ENCODE measurements at places on chromosomes 1 and 21. TPM values are rescaled to one million over a fixed set of nuclear protein-coding genes. Genes with fewer than 3 reads are reported as not detected.

- no peak overlapping the region for H3K27ac ChIP-seq
- H3K27me3 ChIP-seq, result no peaks in the 10 kb centered on the region
- no peak overlapping the region for H3K4me3 ChIP-seq
- peaks cover 9% of the 10 kb centered on the region for H3K4me1 ChIP-seq
Observed at GRCh38 chr1:225388372-225388771, 39.5 kb downstream of the LBR start.

KRTAP19-7 gene
- not detected for total RNA-seq

GRCh38 chr1:27527890-27528817 lies 38.2 kb upstream of the WASF2 start:
- H3K27ac ChIP-seq, result peak overlapping the region; percentile 59
- peak overlapping the region; percentile 59 for H3K4me3 ChIP-seq
- no peaks in the 10 kb centered on the region for H3K27me3 ChIP-seq
- DNase-seq, result peak; percentile 74

- H3K27me3 ChIP-seq, result no peaks in the 10 kb centered on the region
- no peak for DNase-seq
- H3K4me1 ChIP-seq, result peaks cover 26% of the 10 kb centered on the region
- H3K4me3 ChIP-seq, result no peak overlapping the region
- H3K27ac ChIP-seq, result no peak overlapping the region
Observed at GRCh38 chr1:205271745-205272144, 44.0 kb downstream of the TMCC2 start.

GRCh38 chr1:33234588-33234990 lies 21.7 kb upstream of the ZNF362 start:
- H3K4me3 ChIP-seq, result no peak overlapping the region
- H3K36me3 ChIP-seq, result no peaks in the 10 kb centered on the region
- peaks cover 6% of the 10 kb centered on the region for H3K27me3 ChIP-seq
- no peak overlapping the region for H3K27ac ChIP-seq

- no peak overlapping the region for H3K27ac ChIP-seq
- no peaks in the 10 kb centered on the region for H3K4me1 ChIP-seq
- H3K27me3 ChIP-seq, result no peaks in the 10 kb centered on the region
- H3K4me3 ChIP-seq, result no peak overlapping the region
Observed at GRCh38 chr1:197786280-197786679, 11.0 kb upstream of the DENND1B start.

OVAAL gene
- total RNA-seq, result not detected

GRCh38 chr1:229248821-229249817 lies 21.8 kb upstream of the RAB4A start:
- H3K36me3 ChIP-seq, result no peaks in the 10 kb centered on the region
- H3K27ac ChIP-seq, result peak overlapping the region; percentile 22
- no peak overlapping the region for H3K4me3 ChIP-seq
- DNase-seq, result no peak
- peaks cover 53% of the 10 kb centered on the region for H3K4me1 ChIP-seq

DNA sequence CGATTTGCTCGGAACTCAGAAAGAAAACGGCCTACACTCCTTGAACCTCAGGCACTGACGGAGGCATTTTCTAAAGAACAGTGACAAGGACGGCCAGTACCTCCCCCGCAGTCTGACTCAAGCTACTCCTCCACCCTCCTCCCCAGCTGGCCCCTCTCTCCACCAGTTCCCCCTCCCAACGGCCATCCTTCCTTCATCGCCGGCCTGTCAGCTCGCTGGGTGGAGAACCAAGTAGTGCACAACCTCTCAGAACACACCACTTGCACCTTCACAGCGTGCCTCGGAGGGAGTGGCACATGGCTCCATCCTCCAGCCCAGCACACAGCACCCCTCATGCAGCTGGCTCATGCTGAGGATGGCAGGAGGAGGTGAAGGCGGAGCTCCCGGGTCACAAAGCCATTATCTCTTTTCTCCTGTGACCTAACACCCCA lies 58.8 kb downstream of the TOR1AIP2 start:
- H3K4me3 ChIP-seq, result no peak overlapping the region
- peaks cover 17% of the 10 kb centered on the region for H3K4me1 ChIP-seq
- DNase-seq, result no peak
- H3K36me3 ChIP-seq, result no peaks in the 10 kb centered on the region
- no peaks in the 10 kb centered on the region for H3K27me3 ChIP-seq
- no peak overlapping the region for H3K27ac ChIP-seq

DNA sequence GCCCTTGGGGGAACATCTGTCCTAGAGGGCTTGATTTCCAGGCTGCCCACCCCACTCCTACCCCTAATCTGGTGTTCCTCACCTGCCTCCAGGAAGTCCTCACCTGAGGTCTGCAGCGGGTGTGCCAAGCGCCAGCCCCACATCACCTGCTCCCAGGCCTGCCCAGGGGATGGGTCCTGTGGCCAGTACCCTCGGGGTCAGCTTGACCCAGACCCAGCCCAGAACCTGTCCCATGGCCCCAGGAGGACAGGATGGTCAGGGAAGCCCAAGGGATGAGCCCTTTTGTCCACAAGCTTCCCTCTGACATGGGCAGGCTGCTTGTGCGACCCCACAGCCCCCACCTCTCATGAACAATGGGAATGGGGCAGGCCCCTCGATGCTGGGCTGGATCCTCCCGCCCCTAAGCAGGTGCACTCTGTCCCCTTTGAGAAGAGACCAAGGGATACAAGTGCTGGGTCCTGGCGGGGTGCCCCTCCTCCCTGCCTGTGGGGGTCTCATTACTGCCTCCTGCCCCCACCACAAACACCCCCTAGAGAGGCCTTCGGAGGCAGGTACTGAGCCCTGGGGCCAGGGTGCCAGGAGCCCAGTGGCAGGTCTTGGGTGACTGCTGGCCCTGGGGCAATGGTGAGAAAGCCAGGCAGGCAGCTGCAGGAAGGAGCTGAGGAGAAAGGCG lies 3.2 kb downstream of the MIB2 start:
- peaks cover 19% of the 10 kb centered on the region for H3K4me1 ChIP-seq
- no peaks in the 10 kb centered on the region for H3K27me3 ChIP-seq
- no peak overlapping the region for H3K27ac ChIP-seq
- no peak overlapping the region for H3K4me3 ChIP-seq

PCBP3 gene
- 13.2 TPM for total RNA-seq

- H3K4me3 ChIP-seq, result no peak overlapping the region
- DNase-seq, result no peak
- H3K27me3 ChIP-seq, result no peaks in the 10 kb centered on the region
- H3K36me3 ChIP-seq, result no peaks in the 10 kb centered on the region
- H3K4me1 ChIP-seq, result peaks cover 40% of the 10 kb centered on the region
- H3K27ac ChIP-seq, result no peak overlapping the region
Observed at GRCh38 chr1:193419295-193419694, 232.9 kb upstream of the B3GALT2 start.

DNA sequence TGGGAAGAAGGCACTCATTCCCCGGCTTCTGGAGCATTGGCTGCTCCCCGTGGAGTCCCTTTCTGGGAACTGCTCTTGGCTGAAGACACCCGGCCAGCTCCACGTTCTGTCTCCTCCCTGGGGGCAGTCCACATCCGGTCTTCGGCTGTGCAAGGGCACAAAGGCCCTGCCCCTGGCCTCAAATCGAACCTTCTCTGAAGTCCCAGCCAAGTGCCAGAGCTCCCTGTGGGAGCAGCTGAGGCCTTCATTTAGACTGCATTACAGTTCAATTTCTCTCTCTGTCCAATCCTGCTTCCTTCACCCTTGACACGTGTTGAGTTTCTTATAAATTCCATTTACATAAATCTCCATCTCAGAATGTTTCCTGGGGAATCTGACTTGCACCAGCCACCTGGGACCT lies 132.9 kb upstream of the POU3F1 start:
- H3K27me3 ChIP-seq, result peaks cover 2% of the 10 kb centered on the region
- H3K4me3 ChIP-seq, result no peak overlapping the region
- no peak for DNase-seq
- H3K27ac ChIP-seq, result no peak overlapping the region
- H3K36me3 ChIP-seq, result no peaks in the 10 kb centered on the region

DNA sequence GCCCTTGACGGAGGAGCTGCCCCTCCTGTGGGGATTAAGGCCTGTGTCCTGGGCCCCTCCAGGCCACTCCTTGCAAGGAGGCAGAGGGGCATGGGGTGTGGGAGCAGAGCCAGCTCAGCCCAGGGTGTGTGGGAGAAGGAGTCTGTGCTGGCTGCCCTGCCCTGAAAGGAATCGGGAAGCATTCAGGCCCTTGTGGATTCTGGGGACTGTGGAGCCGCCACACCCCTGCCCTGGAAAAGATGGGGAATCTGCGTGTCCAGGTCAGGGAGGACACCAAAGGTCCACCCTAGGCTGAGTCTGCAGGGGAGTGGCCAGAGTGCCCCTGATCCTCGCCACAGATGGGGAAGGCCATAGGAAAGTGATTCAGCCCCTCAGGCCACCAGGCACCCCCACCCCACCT lies 16.5 kb upstream of the PRDM16 start:
- no peak overlapping the region for H3K4me3 ChIP-seq
- H3K4me1 ChIP-seq, result no peaks in the 10 kb centered on the region
- no peaks in the 10 kb centered on the region for H3K36me3 ChIP-seq
- DNase-seq, result no peak
- no peak overlapping the region for H3K27ac ChIP-seq
- peaks cover 7% of the 10 kb centered on the region for H3K27me3 ChIP-seq

All from activated CD4-positive, alpha-beta T cell treated with anti-CD3 and anti-CD28 coated beads for 36 hours (primary cell).